ENCODE measurements at places on chromosomes 7 and 10.

DNA sequence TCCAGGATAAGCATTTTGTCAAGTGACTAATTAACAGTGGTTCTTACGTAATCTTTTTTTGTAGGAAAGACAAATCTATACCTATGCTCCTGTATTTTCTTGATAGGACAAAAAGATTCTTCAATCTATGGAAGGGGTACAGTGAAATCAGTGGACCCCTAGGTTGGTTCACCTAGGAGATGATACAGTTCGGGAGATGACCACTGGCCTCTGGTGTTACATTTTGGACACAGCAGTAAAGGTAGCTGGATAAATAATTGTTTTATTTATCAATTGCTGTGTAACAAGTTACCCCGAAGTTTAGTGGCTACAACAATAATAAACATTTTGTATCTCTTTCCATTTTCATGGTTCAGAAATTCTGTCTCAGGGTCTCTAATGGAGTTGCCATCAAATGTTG lies 288.2 kb upstream of the MAGI2 start:
- no peak for DNase-seq

DNA sequence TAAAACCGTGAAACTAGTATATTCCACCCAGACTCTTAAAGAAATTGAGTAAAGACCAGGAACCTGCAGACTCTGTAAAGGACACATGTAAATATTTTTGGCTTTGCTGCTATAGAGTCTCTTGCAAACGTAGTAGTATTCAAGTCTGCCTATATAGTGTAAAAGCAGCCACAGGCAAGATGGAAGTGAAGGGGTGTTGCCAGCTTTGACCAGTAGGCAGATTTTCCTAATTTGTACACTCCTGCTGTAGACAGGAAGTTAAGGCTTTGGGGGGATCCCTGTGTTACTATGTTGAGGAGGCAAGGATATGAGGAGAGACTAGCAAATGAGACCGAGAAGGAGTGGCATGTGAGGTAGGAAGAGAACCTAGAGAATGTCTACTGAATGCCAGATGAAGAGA lies 27.7 kb downstream of the WAC start:
- DNase-seq: no peak

DNA sequence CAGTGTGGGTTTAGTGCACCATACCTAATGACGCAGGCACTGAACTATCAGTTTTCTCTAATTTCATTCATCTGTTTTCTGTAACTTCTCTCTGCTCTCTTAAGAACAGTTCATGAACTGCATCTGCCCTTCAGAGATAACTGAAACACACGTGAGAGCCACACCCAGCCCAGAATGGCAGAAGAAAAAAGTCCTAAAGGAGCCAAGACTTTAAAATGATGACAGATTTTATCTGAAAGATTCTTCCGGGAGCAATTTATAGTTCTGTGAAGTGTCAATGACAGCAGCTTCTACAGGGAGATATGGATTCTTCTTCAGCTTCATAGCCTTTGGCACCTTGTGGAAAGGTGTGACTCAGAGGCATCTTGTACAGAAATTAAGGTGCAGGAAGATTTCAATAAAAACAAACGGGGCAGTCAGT lies 211.5 kb upstream of the SLC26A5 start:
- DNase-seq: no peak

DNA sequence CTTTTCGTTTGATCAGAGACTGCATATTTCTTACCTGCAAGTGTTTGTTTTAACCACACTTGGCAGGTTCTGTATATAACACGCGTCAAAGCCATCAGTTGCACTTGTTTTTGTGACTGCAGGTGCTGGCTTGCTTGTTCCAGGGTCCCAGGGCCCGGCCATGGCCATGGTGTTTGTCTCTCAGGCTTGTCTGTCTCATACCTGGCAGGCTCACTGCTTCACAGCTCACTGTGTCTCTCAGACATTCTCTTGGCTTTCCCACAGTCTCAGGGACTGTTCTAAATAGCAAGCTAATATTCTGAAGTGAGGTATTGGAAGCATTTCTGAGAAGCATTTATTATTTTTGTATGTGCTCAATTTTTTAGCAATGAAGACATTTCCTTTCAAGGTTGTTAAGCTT lies 46.9 kb downstream of the GPR141 start:
- DNase-seq: no peak

GRCh38 chr7:28606421-28606820 lies 194.1 kb downstream of the CREB5 start:
- no peak for DNase-seq
